NCI-H774 (cell line): ENCODE measurements at places on chromosomes 12 and 14.
A peak's percentile ranks its signal among the peaks of the same experiment; 100 is the strongest.

- DNase-seq, result peak; percentile 92
Measured at GRCh38 chr14:42174357-42174756, 567.7 kb downstream of the LRFN5 start.

DNA sequence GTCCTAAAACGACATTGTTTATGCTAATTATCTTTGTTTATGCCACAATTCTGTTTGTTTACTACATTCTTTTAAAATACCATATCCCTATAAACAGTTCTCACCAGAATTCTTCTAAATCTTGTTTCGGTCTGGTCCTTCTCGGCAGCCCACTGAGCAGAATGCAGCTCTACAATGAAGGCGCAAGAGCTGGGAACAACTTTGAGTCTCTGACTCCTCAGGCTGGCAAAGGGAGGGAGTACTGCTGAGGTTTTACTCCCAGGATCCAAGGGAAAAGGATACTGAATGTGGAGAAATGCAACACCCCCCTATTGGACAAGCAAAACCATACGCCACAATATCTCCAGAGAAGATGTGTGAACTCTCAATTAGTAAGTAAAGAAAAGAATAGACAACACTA, 5.4 kb downstream of the SOX5 start:
- no peak for DNase-seq

DNA sequence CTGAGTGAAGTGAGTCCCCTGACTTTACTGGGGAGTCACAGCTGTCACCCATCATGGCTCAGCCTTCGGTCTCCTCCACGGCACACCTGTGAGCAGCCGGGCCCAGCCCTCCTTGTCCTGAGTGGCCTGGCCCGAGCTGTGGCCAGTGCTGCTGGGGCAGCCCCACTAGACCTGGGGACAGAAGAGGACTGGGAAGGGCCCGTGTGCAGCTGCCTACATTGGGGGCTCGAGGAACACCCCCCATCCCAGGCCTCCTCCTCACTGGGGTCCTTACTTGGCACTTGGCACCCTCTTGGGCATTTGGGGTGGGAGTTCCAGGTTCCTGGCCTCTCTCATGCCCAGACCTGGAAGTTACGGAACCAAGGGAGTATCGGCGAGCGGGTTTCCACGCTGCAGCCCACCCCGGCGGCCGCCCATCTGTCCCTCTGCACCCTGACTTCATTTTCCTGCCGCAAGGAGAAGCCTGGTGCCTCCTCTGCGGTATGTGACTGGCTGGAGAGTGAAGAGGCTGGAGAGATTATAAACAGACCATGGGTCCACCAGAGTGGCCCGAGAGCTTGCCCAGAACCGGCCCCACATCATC, 179.7 kb downstream of the KIF26A start:
- no peak for DNase-seq

DNA sequence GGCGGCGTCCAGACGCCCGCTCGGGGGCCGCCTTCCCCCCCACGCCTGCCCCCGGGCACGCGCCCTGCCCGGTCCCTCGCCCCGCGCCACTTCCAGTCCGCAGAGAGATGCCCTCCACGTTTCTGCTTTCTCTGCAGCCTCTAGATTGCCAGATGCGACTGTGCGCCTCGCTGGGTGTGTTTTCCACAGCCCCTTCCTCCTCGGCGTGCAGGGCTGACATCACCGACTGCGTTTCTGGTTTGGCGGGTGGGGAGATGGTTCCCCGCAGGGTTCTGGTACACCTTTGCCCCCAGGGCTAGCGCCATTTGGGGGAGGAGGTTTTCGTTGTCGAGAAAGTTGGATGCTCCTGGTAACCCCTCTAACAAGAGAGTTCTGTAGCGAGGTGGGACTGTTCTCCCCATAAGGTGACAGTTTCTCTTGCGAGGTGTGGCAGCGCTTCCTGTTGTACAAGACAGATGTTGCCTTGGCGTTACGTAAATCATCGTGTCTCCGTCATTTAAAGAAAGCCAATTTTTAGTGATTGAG, 1.5 kb downstream of the CALM1 start:
- DNase-seq, result no peak

GRCh38 chr14:23327947-23328744, 6.9 kb downstream of the PABPN1 start:
- DNase-seq, result peak; percentile 50

GRCh38 chr12:82082501-82082900, 275.7 kb downstream of the CCDC59 start:
- no peak for DNase-seq

GRCh38 chr12:78865516-78865915, 942 bp downstream of the SYT1 start:
- DNase-seq, result peak; percentile 41

DNA sequence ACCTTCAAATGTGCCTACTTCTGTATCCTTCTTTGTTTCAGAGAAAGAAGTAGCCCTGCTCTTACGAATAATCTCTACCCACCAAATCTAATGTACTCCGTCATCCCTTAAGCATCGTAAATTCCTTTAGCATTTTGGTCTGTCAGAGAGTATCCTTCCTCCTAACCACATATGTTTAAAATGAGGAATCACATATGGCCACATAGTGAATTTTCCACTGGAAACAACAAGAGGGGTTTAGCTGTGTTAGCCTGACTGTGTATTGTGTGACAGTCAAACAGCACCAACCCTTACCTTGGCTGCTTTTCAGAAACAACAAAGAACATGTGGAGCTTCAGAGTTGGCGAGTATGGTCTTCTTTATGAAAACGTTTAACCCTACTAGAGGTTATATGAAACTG, 5.5 kb downstream of the LUM start:
- no peak for DNase-seq

GRCh38 chr12:30323008-30323407, 372.7 kb downstream of the IPO8 start:
- no peak for DNase-seq

GRCh38 chr14:61258985-61259384, 22.2 kb downstream of the TMEM30B start:
- DNase-seq, result no peak

DNA sequence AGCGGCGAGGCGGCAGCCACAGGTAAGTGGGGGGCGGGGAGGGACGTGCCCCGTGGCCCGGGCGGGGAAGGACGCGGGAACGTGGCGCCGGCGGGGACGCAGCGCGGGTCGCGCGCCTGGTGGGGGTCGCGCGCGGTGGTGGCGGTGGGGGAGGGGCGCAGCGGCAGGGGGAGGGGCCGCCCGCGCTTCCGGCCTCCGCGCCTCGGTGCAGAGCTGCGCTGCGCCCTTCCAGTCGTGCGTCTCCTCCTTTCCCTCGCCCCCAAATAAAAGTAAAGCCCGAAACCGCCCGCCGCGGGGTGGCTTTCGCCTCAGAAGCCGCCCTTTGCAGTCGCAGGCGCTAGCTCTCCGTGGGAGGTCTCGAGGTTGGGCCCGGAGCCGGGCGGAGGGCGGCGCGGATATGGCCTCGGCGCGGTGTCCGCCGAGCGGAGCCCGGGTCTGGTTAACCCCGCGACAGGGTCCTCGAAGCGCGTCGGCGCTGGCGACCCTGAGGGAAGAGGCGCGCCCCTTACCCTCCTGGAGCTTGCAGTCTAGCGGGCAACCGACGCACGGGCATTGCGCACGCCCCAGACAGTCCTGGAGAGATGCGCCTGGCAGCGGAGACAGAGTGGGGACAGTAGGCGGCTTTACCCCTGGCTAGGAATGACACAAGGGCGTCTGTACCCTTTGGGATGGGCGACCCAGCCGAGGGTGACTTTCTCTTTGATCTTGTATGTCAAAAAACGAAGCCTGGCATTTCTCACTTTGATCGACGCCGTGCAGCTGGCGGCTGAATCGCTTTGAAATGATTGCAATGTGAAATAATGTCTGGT, 589 bp downstream of the ATF1 start:
- DNase-seq, result peak; percentile 82

- no peak for DNase-seq
Measured at GRCh38 chr12:8849876-8850275, 27.5 kb downstream of the A2ML1 start.

GRCh38 chr14:33774723-33775470, 176.0 kb downstream of the EGLN3 start:
- no peak for DNase-seq
